ENCODE measurements at places on chromosomes 13 and 19.

DNA sequence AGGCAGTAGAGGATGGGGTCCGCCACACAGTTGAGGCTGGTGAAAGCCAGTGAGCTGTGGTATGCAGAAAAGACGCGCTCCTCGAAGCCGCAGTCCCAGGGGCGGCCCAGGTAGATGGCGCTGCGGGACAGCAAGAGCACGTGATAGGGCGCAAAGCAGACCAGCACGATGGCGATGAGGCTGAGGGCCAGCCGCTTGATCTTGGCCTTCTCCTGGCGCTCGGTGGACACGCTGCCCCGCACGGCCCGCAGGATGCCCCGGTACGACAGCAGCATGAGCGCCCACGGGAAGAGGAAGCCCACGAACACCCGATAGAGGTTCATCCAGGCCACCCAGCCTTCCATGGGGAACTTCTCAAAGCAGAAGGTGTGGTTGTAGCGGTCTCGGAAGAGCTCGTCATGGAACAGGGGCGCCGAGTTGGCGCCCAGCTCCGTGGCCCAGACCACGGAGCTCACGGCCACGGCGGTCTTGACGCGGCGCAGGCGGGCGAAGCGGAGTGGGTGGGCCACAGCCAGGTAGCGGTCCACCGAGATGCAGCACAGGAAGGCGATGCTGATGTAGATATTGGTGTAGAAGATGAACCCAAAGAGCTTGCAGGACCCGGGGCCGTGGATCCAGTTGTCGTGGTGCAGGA lies 6.5 kb upstream of the OPA3 start:
- DNase-seq = peak; percentile 43

GRCh38 chr19:919199-920050 lies 2.3 kb downstream of the KISS1R start:
- DNase-seq = no peak

DNA sequence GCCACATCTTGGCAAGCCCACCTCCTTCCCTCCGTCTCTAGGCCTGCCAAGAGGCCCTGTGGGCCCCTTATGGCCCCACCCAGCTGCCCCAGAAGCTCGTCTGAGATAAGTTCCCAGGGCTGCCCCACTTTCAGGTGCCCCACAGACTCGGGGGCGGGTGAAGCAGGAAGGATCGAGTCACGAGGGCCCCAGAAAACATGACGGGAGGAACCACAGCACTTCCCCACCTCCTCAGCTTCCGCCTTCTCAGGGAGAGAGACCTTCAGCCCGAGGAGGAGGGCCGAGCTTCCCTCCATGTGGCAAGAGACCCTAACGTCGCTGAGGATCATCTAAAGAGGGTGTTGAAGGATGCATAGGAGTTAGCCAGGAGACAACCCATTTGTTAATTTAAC lies 4.5 kb upstream of the IL12RB1 start:
- peak; percentile 85 for DNase-seq

DNA sequence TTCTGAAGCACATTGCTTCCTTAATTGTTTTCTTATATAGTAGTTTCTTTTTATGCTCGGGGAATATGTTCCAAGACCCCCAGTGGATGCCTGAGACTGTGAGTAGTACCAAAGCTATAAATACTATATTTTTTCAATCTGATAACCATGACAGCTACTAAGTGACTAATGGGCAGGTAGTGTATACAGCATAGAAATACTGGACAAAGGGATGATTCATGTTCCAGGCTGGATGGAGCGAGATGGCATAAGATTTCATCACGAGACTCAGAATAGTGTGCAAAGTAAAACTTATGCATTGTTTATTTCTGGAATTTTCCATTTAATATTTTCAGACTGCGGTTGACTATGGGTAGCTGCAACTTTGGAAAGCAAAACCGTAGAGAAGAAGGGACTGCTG lies 47.9 kb upstream of the OLFM4 start:
- no peak for DNase-seq

DNA sequence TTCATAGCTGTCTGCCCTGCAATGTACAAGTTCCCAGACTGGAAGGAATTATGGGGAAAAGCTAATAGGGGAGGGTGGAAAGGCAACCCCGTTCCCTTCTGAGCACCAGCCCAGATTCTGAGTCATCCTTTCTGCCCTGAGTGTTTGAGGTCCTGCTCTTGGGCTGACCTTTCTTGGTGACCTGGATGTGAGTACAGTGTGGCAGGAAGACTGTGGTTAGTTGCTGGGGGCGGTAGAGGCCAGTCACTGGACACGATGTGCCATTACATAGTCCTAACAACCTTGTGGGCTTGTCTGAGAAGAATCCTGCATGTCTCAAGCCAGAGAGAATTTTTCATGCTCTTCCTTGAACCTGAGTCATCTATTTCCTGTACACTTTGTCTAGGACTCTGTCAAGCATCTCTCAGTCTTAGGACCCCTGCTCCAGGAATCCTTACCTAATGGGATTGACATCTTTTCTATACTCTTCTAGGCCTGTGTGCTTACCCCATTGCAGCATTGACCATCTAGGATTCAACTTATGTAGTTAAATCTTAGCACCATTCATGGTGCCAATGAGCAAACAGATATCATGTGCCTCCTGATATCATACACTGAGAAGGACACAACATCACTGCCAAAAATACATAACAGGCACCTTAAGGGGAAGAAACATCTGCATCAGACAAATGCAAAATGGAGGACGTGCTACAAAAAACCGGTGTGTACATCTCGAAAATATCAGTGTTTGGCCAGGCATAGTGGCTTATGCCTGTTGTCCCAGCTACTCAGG lies 8.1 kb upstream of the ANGPTL4 start:
- no peak for DNase-seq

DNA sequence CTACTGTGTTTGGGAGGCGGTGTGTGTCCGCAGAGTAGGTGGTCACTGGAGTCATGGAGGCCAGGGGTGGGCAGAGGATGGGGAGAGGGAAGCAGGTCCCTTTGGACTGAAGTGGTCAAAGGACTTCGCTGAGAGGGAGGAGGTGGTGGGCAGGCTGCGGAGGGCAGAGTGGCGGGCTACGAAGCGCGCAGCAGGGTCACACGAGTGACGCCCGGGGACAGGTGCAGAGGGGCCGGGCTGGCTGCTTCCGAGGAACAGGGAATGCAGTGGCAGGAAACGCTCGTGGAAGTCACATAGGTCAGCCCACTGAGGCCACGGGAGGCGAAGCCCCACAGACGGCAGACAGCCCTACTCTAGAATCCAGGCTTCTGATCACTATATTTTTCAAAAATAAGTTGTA lies 111.5 kb downstream of the URI1 start:
- DNase-seq = no peak

GRCh38 chr19:37078717-37079032 lies 442 bp downstream of the ZNF420 start:
- DNase-seq = no peak

- DNase-seq = no peak
These were observed 941.3 kb upstream of the SLITRK1 start for GRCh38 chr13:84823528-84823927.

DNA sequence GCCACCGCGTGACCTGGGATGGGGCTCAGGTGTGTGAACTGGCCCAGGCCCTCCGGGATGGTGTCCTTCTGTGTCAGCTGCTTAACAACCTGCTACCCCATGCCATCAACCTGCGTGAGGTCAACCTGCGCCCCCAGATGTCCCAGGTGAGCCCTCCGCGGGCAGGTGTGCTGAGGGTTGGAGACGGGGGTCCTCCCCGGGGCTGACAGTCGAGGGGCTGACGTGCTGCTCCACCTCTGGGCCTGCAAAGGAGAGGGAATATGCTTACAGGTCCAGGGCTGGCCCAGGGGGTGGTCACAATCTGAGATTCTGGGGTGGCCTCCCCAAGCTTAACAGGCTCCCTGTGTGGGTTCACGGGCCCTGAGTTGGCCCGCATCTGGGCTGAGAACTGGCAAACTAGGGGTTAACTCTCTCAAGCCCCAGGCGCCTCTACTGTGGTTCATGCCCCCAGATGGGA lies 386 bp downstream of the VAV1 start:
- no peak for DNase-seq

GRCh38 chr13:95335667-95336066 lies 34.4 kb upstream of the ABCC4 start:
- DNase-seq = no peak

Measured in activated CD4-positive, alpha-beta T cell treated with anti-CD3 and anti-CD28 coated beads, Interleukin-2, amount 50 U/mL, for 16 hours (primary cell).